ENCODE measurements at places on chromosomes 4 and X.

DNA sequence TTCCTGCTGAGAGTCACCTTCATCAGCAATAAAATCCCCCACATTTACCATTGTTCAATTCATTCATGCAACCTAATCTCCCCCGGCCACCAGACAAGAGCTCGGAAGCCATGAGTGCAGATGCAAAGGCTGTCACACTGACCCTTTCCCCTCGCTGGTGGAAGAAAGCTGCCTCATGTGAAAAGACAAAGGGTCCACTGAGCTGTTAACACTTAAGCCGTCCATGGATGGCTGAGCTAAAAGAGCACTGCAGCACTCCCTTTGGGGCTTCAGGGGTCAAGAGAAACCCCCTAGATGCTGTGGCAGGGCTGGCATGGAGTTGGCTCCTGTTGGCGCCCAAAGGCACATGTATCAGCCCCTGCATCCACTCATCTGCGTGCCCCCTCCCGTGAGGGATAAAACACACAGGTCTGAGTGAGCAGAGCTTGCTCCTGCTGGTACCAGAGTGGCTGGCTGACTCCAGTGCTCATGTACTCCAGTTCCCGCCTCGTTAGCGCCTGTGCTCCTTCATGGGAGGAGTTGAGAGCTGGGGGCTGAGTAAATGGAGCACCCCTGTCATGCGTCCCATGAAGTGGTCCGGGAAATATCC lies 216.5 kb downstream of the PDHA2 start:
- H3K4me3 ChIP-seq, result no peak overlapping the region
- H3K27me3 ChIP-seq, result no peaks in the 10 kb centered on the region
- no peak for DNase-seq
- H3K4me1 ChIP-seq, result no peaks in the 10 kb centered on the region
- no peak overlapping the region for H3K27ac ChIP-seq

DNA sequence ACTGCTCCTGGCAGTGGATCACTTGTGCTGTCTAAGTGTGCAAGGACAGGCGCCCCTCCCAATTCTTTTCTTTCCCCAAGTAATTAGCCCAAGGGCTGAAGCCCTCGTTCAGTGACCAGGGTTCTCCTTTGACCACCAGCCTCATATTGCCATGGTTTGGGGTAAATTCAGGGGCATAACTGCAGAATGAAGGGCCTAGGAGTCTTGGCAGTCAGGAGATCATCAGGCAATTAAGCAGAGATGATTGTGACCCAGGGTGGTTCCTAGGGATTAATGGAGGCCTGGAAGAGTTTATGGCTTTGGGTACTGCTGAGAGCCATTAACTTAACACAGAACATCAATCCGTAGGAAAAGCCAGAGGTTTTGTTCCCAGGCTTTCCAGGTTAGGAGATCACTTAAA lies 170.7 kb downstream of the PTTG2 start:
- H3K4me1 ChIP-seq, result peaks cover 60% of the 10 kb centered on the region
- peaks cover 39% of the 10 kb centered on the region for H3K36me3 ChIP-seq
- peak overlapping the region; percentile 79 for H3K4me3 ChIP-seq
- DNase-seq, result no peak

GRCh38 chr4:24144381-24144780 lies 254.5 kb upstream of the PPARGC1A start:
- no peaks in the 10 kb centered on the region for H3K27me3 ChIP-seq
- DNase-seq, result no peak
- H3K4me1 ChIP-seq, result no peaks in the 10 kb centered on the region
- no peaks in the 10 kb centered on the region for H3K36me3 ChIP-seq
- H3K27ac ChIP-seq, result no peak overlapping the region
- H3K4me3 ChIP-seq, result no peak overlapping the region

DNA sequence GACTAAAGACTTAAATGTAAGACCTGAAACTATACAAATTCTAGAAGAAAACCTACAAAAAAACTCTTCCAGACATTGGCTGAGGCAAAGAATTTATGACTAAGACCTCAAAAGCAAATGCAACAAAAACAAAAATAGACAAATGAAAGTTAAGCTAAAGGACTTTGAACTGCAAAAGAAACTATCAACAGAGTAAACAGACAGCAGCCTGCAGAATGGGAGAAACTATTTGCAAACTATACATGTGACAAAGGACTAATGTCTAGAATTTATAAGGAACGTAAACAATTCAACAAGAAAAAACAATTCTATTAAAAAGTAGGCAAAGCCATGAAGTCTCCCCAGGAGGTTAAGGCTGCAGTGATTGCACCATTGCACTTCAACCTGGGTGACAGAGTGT lies 9.1 kb downstream of the FAM47E start:
- H3K36me3 ChIP-seq, result peaks cover 3% of the 10 kb centered on the region
- DNase-seq, result no peak
- H3K27me3 ChIP-seq, result peaks cover 49% of the 10 kb centered on the region
- H3K4me1 ChIP-seq, result no peaks in the 10 kb centered on the region
- H3K4me3 ChIP-seq, result no peak overlapping the region

Measured in effector memory CD8-positive, alpha-beta T cell (primary cell).